Lower lobe of right lung (tissue), 2 donors: ENCODE measurements at places on chromosomes 3 and 15. TPM values are rescaled to one million over a fixed set of nuclear protein-coding genes. Genes with fewer than 3 reads are reported as not detected.

DNA sequence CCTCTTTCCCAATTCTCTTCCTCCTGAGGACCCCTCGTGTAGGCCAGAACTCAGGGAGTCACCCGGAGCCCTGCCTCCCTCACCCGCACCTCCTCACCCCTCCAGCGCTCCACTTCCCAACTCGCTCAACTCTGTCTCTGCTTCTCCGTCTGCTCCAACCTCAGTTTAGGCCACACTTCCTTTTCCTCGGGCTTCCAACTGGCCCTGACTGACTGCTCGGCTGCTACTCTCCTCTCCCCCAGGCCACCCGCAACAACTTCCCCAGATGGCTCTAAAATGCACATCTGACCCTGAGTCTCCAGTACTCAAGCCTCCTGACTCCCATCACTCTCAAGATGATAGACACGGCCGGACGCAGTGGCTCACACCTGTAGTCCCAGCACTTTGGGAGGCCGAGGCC lies 23.6 kb downstream of the TMEM44 start:
- DNase-seq = no peak

DNA sequence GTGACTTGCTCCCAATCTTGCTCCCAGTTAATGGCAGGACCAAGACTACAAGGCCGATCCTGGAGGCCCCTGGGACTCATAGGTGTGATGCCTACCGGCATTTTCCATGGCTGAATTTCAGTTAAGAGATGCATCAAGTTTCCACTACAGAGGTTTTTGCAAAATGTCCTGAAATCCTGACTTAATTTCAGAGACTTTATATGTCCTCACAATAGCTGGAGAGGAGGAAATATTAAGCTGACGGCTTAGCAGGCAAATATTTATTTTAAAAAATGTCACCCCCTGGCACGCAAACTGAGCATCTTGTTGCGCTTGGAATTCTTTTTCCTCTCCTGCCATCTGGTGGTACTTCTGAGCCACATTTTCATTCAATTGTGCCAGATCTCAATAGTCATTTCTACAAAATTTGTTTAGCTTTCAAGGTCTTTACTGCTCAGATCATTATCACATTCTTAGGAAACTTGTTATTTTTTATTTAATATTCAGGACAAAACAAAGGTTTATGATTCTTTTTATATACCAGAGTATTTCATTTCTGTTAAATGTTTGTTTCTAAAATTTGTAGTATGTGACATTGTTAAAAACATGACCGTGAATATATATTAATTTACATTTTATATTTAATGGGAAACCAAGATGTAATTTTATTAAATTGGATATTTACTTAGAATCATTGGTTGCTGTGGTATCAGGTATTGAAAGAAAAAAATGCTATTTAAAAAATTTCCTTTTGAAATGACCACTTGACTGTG lies 189.2 kb upstream of the THRB start:
- DNase-seq = no peak

GRCh38 chr3:177629276-177629675 lies 432.0 kb upstream of the TBL1XR1 start:
- DNase-seq = no peak

DNA sequence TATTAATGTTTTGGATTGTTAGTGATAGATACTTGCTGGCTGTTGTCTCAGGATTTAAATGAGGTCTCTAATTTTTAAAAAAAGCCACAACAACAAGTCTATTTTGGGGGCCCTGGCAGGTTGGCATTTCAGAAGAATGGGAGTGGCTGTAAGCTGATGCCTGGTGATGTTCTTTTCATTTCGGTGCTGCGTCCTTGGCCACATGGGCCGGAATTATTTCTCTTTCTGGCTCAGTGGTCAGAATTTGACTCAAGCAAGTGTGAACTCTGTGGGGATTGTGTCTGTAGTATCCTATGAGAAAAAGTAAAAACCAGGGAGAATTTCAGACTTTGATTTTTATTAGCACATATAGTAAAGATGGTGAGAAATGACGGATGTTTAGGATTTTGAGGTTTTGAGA lies 203.0 kb downstream of the AKAP13 start:
- DNase-seq = no peak

DNA sequence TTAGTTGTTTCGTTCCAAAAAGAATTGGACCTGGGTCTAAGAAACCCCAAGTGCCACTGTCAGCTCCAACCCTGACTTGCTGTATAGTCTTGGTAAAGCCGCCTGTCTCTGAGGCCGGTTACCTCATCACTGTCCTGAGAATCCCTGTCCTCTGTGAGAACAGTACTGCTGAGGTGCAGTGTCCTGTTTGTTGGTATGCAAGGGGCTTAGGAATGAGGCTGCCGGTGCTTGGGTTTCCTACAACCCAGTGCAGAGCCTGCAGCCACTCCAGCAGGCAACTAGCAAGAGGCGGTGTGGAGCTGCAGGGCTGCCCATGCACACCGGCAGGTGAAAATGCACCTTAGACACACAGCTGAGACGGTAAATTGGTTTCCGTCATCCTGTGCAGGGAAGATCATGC lies 52.0 kb upstream of the ATG7 start:
- no peak for DNase-seq

The SOX14 gene
- not detected for total RNA-seq

The NTRK3 gene
- 3.5 TPM for total RNA-seq
